ENCODE measurements at places on chromosomes 4 and X.

GRCh38 chrX:131332331-131332730, 43.2 kb upstream of the IGSF1 start:
- no peak for DNase-seq

DNA sequence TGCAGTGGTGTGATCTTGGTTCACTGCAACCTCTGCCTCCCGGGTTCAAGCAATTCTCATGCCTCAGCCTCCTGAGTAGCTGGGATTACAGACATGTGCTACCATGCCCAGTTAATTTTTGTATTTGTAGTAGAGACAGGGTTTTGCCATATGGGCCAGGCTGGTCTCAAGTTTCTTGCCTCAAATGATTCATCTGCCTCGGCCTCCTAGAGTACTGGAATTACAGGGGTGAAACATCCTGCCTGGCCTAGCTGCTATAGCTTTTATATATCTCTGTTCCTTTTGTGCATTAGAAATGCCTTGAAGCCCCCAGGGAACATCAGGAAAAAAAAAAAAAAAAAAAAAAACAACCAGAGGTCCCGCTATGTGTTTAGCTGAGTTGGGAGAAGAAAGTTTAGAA, 34.8 kb downstream of the UBE2K start:
- no peak for DNase-seq

DNA sequence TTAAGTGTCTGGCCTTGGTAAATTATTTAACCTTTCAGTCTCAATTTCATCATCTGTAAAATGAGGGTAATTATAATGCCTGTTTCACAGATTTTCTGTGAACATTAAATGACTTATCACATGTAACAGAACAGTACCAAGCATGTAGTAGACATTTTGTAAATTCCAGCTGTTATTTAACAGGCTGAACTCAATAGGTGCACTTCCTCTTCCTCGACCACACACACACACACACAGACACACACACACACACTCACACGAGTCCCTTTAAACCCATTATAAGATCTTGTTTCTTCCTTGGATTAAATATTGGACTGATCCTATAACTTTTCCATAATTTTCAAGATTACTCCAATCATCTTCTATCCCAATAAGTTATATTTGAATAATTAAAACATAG, 53.4 kb upstream of the COL25A1 start:
- no peak for DNase-seq

DNA sequence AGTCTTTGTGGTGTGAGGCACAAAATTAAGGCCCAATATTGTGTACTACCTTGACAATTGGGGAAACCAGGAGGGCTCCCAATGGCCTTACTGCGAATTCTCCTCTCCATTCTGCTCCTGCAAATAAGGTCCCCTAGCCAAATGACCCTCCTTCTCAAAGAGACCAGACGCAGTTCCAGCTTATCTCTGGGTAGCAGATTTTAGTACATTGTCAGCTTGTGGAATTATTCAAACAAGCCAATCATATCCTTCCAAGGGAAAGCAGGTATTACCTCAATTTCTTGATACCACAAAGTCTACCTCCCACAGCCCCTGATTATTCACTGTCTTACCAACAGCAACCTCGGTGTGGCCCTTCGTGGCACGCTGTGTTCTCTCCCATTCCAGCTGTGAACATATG, 7.8 kb upstream of the ZBTB33 start:
- no peak for DNase-seq

DNA sequence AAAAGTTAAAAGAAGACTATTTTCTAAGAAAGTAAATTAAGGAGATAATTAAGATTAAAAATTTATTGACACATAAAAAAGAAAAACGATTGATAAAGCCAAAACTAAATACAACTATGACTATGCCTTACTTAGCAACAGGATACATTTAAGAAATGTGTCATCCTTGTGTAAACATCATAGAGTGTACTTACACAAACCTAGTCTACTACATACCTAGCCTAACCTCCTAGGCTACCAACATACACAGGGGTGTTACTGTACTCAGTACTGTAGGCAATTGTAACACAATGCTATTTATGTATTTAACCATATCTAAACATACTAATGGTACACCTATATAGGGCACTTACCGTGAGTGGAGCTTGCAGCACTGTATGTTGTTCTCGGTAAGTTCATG, 108.3 kb downstream of the ANXA10 start:
- DNase-seq, result no peak

- no peak for DNase-seq
These were observed 52.7 kb upstream of the TMPRSS11F start for GRCh38 chr4:68182382-68182820.

DNA sequence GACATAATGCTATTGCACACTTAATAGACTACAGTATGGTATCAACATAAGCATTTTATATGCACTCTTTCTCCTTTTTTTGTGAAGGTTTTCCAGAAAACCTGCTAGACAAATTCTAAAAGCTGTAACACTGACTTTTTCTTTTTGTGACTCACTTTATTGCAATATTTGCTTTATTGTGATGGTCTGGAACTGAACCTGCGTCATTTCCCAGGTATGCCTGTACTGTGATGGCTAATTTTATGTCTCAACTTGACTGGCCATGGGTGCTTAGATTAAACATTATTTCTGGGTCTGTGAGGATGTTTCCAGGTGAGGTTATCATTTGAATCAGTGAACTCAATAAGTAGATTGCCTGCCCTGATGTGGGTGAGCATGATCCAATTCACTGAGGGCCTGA, 35.5 kb upstream of the LAMP2 start:
- DNase-seq, result no peak

DNA sequence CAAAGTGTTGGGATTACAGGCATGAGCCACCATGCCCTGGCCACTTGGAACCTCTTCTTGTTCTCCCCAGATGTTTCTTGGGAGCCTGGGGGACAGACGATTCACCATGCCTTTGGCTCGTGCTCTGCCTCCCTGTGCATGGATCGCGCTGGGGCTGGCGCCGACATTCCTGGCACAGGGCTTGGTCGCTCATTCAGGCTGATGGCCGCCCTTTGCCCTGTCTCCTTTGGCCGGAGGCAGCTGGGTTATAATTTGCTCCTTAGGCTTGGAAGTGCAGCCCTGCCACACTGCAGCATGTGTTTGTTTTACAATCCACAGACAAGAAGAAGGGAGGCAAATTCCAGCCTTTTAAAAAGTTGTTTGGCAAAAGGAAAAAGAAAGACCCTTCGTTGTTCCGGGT, 115.3 kb downstream of the AASDH start:
- no peak for DNase-seq

GRCh38 chrX:37846558-37846933, 825 bp downstream of the DYNLT3 start:
- no peak for DNase-seq

- no peak for DNase-seq
These were observed 450.0 kb upstream of the RASGEF1B start for GRCh38 chr4:81921751-81922159.
